ENCODE measurements at places on chromosomes 7 and 10.

- no peak for DNase-seq
Observed at GRCh38 chr7:138023618-138024342, 21.9 kb upstream of the CREB3L2 start.

- DNase-seq: no peak
Observed at GRCh38 chr10:100780324-100780723, 34.9 kb downstream of the PAX2 start.

GRCh38 chr7:4260867-4261600 lies 421.1 kb upstream of the FOXK1 start:
- peak; percentile 50 for DNase-seq

DNA sequence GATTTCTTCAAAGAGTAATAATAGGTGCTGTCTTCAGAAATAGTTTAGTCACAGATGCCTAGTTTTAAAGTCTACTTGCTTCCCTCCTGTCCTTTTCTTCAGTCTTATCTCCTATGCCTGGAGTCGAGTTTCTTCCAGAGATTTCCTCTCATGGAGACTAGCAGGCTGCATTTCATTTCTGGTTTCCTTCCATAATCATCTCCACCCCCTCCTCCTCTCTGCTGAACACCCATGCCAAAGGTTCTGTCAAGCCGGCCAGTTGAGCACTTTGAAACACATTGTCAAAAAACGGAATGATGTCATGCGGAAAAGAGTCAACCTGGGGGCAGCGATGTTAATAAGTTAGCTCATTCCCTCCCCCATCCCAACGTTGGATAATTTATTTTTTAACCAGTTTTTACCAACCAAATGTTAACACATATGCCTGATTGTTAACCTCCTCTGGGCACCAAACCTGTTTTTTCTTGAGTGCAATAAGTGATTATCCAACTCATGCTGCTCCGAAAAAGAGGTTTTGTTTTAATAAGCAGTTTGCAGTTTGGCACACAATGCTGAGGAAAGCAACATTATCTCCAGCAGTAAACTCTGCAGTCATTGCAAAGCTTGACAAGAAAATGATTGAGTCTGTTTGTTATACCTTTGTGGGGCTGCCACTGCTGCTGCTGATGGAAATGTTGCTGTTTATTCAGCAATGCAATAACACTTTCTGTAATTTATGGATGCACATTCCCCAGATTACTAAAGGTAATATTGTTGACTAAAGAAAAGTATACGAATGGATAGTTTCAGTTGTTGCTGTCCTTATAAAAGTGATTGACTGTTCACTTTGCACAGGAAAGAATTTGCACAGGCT lies 161.6 kb downstream of the LRMDA start:
- no peak for DNase-seq

DNA sequence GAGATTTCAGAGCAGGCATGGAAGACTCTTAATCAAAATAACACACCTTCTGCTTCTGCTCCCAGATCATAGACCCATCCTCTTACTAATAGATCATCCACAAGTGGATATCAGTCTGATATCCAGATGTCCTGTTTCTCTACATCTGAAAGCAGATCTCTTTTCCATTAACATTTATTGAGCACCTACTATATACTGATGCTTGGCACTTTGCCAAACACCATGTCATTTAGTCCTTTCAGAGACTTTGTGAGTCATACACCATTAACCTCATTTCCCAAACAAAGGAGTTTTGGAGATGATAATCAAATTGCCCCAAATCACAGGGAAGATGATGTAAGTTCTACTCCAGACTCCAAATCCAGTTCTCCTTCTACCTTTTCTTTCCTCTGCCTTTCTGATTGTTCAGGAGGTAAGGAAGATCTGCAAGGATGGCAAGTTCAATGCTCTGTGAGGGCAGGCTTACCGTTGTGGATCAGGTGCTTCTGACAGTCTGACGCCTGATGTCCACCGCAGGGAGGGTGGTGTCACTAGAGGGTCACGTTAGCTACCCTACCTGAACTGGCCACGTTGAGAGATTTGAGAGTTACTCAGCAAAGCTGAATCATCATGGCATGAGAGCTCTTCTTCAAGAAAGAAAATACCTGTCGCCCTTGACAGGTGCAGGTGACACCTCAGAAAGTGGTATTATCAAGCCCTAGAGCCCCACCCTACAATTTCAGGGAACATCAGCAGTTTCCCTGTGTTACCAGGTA lies 269.6 kb upstream of the ZMIZ1 start:
- DNase-seq: no peak

- no peak for DNase-seq
Observed at GRCh38 chr7:113383638-113384037, 265.3 kb upstream of the SMIM30 start.

DNA sequence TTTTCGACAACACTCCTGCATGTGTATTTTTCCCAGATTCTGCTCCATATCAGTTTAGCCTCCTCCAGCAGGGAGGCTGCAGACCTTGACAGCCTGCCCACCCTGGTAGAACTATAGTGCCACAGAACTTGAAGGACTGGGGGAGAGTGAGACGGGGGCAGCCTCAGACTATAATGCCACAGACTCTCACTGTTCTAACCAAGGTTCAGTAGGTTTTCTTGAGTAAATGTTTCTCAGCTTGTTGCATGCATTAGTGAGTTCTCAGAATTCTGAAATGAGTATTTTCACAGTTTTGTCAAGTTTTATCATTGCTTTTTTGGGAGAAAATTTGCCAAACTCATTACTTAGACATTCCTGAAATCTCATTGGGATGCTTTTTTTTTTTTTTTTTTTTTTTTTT lies 95.9 kb downstream of the ZNRF2 start:
- DNase-seq: no peak

- no peak for DNase-seq
Observed at GRCh38 chr10:34102237-34102673, 712.8 kb downstream of the PARD3 start.

GRCh38 chr10:94403380-94404213 lies 1.3 kb downstream of the TBC1D12 start:
- peak; percentile 1 for DNase-seq

- no peak for DNase-seq
Observed at GRCh38 chr7:41869091-41869490, 166.2 kb upstream of the INHBA start.

DNA sequence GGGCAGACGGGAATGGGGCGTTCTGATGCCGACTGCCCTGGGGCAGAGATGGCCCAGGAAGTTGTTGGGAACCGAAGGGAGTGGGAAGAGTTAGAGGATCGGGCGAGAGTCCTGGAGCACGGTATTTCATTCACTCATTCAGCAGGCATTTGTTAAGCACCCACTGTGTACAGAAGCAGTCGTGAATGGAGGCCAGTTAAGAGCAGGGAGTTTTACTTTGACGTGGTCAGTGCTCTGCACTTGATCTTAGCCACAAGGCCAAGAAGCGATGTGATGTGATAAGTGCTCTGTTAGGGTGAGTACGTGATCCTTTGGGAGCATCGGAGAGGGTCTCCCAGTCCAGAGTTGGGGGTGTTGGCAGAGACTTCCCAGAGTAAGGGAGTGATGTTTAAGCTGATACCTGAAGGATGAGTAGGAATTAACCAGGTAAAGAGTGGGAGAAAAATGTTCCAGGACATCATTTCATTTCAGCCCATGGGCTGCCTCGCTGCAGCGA lies 890 bp downstream of the ZFYVE27 start:
- no peak for DNase-seq

DNA sequence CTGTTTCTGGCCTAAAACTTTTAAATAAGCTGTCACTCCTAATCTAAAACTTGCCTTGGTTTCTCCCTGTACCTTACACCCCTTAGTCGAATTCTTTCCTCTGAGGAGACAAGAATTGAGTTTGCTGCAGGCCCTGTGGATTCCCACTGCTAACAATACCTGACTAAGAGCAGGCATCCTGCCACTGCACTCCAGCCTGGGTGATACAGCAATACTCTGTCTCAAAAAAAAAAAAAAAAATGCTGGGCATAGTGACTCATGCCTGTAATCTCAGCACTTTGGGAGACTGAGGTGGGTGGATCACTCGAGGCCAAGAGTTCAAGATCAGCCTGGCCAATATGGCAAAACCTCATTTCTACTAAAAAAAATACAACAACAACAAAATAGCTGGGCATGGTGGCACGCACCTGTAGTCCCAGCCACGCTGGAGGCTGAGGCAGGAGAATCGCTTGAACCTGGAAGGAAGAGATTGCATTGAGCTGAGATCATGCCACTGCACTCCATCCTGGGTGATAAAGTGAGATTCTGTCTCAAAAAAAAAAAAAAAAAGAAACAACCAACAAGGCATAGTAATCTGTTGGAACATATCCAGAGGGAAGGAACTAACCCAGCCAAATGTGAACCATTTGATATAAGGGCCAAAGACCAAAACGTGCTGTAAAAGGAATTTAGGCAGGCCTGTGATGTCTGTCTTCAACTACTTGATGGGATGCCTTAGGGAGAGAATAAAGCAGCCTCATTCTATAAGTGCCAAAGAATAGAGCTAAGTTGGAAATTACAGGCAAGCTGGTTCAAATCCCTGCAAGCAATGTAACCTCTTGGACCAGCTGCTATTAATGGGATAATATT lies 732.7 kb upstream of the AUTS2 start:
- peak; percentile 75 for DNase-seq

DNA sequence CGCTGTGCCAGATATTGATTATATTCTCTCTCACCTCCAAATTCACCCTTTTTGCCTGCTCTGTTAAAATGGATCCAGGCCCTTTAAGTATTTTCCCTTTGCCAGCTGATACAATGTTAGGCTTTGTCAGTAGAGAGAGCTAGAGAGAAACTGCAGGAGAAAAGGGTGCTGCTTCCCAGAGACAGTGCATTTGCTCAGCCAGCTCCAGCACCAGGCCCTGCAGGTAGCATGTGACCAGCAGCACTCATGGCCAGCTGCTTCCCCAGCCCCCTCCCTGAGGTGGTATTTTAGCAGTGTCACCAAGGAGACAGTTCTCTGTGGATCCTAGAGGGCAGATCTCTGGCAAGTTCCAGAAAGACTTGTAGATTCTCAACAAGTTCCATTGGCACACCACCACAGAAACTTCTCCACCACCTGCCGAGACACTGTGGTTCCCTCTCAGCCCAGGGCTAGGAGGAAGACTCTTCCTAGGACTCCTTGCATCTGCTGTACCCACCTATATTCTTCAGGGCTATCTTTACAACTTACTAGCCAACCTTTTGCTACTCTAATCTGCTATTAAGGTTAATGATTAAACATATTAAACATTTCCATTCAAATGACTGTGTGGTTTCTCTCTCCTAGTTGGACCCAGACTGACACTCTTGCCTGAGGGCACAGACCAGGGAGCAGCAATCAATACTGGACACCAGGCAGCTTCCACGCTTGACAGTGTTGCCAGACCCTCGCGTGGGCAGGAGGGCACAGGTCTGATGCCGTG lies 35.6 kb upstream of the ADAM12 start:
- DNase-seq: no peak

DNA sequence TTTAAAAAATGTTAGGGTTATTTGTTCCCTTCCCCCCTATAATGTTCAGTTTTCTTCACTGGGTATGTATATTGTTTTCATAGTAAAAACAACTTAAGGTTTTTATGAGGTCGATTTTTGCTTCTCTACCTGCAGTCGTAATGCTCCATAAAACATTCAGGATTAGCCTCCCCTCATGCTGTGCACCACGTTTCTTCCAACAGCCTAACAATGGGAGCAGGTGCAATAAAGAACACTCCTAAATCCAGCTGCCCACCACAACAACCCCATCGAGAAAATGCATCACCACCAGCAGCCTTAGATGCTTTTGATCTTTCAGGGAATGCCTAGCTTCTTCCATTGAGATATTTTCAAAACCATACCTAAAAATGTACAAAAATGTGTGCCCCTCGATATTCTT lies 111.1 kb downstream of the ADAM12 start:
- no peak for DNase-seq

DNA sequence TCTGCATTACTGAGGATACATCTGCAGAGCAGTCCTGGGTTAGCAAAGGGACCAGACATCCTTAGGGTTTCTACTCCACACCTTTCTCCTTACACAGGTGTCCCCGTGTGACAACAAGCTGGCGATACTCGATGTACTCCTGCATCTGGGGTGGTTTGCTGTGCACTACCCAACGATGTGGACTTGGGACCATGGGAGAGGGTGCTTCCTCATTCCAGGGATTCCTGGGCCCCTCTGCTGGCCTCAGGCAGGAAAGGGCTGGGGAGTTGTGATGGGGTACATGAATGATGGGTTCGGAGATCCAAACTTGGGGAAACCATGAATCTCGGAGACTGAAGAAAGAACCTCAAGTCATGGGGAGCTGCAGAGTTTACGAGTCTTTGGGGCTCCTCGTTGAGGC lies 179.6 kb upstream of the GALNT17 start:
- DNase-seq: no peak

DNA sequence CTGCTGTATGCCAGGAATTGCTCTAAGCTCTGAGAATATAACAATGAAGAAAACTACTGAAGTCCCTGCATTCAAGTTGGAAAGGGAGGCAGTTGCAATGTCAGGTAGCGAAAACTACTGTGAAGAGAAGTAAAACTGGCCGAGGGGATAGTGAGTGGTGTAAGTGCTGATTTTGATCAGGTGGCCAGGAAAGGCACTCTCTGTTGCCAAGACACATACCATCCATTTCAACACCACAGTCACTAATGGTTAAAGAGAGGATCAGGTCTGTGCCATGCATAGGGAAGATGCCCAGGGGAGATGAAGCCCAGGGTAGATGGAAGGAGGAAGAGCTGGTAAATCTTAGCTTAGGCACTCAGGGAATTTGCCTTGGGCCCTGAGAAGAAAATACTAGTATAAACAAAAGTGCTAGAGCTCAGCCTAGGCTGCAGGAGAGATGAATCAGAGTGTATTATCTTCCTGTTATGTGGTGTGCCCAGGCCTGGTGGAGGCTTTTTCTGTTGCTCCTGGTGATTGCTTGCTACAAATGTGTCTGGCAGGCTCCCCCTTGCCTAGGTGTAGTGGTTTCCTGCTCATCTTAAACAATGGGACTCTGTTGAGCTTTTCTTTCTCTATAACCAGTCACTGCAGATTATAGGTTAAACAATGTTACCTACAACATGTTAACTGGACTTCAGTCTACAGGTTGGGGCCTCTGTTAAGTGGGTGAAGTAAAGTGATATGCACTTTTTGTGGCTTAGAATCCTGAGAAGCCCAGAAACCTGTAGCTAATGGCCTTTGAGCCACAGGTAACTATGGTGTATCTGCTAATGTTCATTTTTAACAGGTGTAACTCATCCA lies 125.5 kb downstream of the LRRC4 start:
- no peak for DNase-seq

DNA sequence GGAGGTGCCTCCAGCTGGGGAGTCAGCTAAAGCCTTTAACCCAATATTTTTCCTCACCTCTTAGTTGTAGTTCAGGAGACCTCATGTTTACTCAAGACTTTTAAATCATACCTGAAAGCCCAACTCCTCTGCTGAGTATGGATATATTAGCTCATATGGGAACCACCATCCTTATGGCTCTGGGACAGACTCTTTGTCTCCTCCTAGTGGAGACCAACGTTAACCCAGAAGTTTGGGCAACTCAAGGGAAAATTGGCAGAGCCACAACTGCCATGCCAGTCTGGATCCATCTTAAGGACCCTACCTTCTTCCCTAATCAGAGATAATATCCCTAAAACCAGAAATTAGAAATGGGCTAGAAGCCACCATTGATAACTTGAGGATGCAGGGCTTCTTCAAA lies 80.8 kb downstream of the TMEM106B start:
- DNase-seq: no peak

- DNase-seq: no peak
Observed at GRCh38 chr10:21265622-21266021, 259.9 kb downstream of the SKIDA1 start.

All from NCI-H1105 (cell line).